AG09309 (cell line): ENCODE measurements at places on chromosomes 11 and 22.

GRCh38 chr11:16841984-16842383 is 103.5 kb downstream of the C11orf58 start:
- no peak for DNase-seq

DNA sequence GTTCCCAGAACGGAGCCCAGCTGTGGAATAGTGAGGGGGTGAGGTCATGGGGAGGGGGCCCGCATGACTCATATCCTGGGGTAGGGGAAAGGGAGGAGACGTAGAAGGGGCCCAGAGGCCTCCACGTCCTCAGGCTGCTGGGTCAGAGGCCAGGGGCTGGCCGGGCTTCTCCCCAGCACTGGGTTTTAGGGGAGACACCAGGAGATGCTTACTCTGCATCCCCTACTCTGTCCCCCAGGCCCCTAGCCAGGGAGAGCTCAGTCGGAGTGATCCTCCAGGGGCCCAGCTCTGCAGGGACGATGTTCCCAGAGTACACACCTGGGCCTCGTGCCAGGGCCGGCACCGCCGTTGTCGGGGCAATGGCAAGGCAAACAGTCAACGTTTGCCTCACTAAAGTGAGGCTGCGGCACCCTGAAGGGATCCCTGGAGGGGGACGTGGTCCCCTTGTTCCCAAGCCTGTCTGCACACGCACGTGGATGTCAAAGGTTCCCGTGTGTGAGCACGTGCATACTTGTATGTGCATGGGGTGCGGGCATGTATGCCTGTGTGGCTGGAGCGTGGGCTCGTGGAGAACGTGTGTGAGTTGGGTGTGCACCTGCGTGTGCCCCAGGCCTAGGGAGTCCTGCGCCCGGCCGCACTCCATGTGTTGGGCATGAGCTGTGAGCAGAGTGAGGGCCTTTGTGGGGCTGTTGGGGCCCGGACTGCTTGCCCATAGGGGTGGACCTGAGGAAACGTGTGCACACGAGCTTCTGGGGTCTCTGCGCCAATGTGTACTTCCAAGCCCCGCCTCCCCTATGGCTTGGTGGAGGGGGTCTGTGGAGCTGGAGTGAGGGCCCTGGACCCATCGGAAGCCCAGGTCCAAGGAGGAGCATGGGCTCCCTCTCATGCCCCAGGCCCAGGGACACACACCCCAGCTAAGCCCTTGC is 14.2 kb downstream of the PRR33 start:
- no peak for DNase-seq

GRCh38 chr11:61893981-61894380 is 2.6 kb upstream of the FADS3 start:
- peak; percentile 74 for DNase-seq

DNA sequence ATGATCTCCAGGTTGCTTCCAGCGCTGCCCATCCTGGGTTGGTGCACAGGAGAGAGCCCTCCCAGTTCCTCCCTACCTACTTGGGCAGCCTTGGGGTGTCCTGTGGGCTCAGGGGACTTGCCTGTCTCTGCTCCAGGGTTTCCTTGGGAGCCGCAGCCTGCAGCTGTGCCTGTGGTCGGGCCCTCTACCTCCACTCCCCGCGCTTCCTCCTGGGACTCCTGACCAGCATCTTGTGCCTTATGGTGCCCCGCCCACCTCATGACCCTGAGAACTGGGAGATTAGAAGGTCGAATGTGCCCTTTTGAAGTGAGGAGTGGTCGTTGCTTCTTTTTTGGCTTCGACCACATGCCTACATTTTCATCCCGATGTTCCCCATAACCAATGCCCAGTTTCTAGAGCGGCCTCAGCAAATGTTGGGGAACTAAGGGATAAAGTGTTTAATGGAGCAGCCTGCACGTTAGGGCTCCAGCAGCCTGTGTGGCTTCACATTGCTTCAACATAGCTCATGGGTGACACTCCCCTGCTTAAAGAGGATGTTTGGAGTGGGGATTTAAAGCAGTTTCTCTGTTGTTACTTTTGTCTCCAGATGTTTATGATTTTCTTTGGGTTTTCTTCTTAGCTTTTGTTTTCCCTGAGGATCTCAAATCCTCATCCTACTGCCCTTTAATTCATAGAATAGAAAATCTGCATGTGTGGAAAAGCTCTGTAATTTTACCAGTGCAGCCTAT is 248.8 kb downstream of the TBC1D22A start:
- DNase-seq, result no peak

DNA sequence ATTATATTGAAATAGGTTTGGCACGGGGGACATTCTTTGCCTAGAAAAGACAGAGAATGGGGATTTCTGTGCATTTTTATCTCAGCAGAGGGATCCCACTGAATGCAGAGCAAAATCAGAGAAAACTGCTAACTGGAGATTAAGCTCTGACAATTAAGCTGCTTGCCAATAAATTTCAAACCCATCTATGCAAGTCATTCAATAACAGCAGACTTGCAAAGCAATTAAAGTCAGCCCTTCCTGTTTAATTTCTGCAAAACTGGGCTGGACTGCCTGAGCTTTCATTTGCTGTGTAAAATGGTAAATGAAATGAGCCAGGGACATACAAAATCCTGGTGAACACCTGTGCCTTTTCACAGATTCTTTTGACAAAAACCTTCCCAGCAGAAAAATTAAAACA is 1273.9 kb upstream of the CNTN5 start:
- no peak for DNase-seq

- DNase-seq, result no peak
Measured at GRCh38 chr11:119461229-119461963, 38.4 kb upstream of the THY1 start.

DNA sequence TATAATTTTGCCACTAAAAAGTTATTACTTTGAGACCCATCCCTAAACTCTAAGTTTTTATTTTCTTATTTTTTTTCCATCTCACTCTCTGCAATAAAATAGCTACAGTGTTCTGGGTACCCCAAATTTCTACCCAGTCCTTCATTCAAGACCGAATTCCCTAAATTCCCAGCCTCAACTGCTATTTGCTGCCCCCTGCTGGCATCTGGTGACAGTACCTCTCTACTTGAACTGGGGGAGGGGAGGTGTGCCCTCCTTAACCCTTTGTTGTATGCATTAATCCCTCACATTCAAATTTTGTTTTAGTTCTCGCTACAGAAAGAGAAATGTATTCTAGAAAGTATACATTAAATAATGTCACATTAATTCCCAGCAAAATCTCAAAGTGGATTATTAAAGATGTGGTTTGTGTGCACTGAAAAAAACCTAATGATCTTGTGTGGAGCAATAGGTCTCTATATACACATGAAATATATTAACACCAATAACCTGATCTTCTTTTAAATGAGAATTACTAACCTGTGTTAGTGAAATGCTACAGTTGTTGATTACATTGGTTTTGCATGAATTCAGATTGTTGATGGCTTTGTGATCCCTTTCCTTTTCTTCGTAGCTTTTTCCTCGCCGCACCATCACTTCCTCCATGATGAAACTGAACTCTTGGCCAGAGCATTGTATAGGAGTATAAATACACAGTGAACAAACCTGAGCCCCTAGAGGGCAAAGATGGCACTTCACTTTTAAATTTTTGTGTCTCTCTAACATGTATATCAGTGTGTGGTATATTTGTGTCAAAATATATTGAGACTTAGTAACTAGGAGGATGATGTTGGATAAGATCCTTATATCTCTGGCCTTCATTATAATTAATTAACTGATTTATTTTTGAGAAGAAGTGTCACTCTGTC is 590.0 kb downstream of the METTL15 start:
- no peak for DNase-seq

DNA sequence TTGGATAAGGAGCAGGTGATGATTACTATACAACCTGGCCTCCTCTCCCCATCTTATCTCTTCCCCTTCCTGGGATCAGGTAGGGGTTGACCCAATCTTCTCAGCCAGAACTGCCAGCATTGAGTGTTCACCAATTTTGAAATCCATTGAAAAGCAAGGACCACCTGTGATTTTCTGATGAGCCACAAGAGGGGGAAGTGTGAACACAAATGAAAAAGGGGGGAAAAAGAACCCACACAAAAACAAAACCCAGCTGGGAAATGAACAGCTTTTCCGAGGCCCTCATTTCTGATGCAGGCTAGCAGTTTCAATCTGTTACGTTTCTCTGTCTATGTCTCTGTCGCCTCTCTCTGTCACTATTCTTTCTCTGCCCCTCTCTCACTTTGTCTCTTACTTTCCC is 161.9 kb downstream of the INSC start:
- no peak for DNase-seq

DNA sequence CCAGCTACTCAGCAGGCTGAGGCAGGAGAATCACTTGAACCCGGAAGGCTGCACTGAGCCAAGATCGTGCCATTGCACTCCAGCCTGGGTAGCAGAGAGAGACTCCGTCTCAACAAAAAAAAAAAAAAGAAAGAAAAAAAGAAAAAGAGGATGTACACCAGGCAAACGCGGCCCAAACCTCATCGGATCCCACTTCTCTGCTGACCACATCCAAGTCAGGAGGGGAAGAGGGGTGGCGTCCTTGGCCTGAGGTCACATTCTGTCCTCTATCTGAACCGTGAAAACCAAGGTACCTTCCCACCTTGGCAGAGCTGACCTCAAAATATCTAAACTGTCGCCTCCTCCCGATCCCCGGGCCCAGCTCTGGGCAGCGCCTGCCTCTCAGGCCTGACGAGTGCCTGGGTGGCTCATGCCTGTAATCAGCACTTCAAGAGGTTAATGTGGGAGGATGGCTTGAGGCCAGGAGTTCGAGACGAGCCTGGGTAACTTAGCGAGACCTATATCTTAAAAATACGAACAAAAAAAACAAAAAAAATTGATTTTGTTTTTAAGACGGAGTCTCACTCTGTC is 25.1 kb downstream of the RGL4 start:
- no peak for DNase-seq

DNA sequence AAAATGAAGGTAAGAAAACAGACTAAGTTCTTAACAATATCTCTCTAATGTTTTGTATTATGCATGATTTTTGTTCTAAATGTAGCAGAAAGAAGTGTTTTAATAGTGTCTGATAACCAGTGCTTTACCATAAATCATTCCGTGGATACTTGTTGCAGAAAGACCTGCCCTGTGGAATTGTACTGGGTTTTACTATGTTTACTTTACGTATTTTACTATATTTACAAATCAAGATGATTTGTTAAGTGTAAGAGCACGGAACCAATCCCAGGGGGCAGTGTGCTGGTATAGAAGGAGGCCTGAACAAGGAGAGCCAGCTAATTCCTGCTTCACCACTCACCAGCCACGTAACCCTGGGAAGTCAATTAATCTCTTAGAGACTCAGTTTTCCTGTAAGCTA is 1.4 kb downstream of the HTR3B start:
- no peak for DNase-seq

- no peak for DNase-seq
Measured at GRCh38 chr11:73106347-73106746, 35.8 kb downstream of the FCHSD2 start.

DNA sequence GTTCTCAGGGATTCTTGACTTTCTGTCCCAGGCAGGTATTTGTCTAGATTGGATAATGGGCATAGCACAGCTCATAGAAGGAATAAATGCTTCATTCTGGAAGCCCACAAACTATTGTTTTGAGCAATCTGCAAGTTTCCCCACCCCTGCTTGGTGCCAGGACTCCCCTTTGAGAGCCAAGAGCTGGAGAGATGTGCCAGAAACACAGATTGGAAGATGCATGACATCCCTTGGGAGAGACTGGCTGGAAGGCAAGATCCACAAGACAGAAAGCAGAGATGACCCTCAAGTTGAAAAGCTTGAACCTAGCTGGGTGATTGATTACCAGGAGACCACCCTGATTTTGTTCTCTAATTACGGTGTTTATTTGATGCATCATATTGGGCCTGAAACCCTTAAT is 89.2 kb upstream of the E2F8 start:
- no peak for DNase-seq

DNA sequence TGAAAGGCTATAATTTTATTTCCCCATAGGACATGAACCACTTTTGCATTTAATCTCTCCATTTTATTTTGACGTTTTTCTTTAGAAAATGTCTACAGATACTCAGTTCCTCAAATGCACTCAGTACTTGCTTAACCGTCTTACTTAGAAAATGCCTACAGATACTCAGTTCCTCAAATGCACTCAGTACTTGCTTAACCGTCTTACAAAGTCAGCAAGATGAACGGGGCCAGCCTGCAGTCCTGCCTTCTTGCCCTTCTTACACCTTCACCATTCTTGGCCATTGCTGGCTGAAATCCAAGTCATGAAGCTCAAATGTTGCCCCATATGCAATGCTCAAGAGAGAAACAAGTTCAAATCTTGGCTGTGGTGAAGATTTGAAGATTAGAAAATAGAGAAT is 34.1 kb downstream of the CSNK2A3 start:
- no peak for DNase-seq

GRCh38 chr22:36277482-36278291 is 24.8 kb downstream of the APOL1 start:
- DNase-seq, result no peak

- DNase-seq, result no peak
Measured at GRCh38 chr22:22822106-22822505, 65.5 kb upstream of the IGLL5 start.

GRCh38 chr11:86940122-86940777 is 14.9 kb downstream of the FZD4 start:
- DNase-seq, result no peak

DNA sequence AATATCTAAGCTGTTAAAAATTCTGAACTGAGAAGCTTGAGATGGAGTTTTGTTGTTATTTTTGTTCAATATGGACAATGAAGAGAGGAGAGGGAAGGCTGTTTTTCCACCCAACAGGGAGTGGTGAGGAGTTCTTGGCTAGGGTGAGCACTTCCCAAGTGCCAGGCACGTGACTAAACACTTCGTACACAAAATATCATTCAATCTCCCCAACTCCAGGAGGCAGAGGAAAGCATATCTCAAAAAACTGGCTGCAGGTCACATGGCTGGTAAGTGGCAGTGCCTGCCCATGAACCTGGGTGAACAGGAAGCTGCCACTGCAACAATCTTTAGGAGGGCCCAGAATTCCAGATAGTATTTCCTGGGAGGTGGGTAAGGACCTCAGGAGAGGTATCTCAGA is 11.6 kb downstream of the ELF5 start:
- DNase-seq, result no peak

DNA sequence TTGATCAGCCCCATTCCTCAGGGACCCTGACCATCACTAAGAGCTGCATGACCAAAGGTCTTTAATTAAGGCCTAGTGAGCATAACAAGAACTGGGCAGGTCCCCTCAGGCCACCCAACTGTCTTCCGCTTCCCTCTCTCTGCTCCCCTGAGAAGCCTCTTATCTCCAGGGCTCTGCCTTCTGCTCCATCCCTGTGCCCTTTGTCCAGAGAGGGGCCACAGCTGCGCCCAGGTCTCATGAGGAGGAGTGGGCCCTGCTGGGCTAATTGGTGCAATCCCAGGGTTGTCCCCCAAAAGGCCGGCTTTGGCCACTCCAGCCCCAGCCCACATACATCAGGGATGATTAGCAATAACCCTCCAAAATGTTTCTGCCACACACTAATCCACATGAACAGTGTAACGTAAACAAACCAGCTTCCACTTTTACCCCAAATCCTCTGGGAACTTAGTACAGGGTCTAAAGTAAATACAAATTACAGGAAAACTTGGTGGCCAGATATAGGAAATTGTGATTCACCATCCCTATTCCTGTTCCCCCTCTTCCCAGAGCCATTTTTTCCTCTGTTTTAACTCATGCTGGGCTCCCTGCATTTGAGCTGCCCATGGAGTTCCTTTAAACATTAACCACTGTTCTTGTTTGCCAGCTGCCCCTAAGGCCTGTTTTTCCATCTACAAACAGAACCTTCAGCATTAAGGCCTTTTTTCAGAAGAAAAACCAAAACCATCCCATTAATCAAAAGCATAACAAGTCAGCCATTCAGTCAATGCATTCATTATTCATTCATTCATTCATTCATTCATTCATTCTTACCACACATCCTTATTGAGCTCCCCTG is 34.6 kb upstream of the CAVIN3 start:
- DNase-seq, result no peak
